Stimulated activated CD8-positive, alpha-beta memory T cell treated with anti-CD3 and anti-CD28 coated beads, Interleukin-15, amount 100 ng/mL, for 48 hours (primary cell): ENCODE measurements at places on chromosomes 4 and X.
A peak's percentile ranks its signal among the peaks of the same experiment; 100 is the strongest.

GRCh38 chrX:37409278-37409677, 60.1 kb downstream of the PRRG1 start:
- no peak for DNase-seq

- DNase-seq: no peak
These were observed 901 bp downstream of the JADE1 start for GRCh38 chr4:128810331-128810870.

DNA sequence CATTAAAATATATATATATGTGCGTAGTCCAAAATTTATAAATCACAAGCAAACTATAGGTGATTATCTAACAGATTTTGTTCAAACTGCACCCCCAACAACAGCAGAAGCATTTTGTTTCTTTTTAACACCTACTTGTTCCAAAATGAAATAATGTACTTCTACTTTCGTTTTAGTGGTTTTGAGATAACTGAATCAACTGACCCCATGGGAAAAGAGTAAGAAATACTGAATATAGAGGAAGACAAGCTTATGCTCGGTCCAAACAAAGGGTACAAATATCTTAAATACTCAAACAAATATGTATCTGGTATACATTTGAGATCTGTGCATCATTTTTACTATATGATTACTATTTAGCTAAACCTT, 22.4 kb downstream of the MAP7D3 start:
- no peak for DNase-seq

- DNase-seq: no peak
These were observed 49.4 kb downstream of the RPS6KA3 start for GRCh38 chrX:20217271-20217670.

DNA sequence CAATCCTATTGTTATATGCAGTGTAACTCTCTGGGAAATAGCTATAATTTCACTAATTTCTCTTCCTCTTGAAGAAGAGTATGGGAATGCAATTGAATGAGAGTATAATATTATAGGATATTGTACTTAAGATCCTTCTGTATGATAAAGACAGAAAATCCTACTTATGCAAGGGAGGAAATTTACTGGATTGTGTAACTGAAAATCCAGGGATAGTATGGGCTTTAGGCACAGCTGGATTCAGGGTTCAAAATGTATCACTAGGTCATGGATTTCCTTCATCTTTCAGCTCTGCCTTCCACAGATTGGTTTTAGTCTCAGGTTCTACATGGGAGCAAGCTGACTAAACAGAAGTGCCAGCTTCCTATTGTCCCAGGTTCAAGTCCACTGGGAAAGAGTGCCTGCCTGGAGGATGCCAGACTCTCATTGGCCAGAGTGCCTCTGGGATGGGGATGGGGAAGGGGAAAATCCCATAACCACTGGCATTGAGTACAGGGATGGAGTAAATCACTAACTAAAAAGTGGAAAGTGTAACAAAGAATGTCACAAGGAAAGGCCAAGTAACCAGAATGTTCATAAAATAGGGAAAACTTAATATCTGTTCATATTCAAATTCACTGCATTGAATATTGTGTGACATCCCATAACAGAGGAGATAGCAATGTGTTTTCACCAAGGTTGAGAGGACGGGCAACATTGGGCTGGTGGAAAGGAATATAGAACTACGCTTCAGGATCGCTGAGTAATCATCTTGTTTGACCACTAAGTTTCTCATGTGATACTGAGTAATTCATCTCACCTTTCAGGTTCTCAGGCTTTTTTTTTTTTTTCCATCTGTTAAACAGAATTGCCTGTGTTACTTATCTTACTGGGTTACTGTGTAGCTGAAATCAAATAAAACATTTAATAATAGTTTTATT, 75.7 kb downstream of the ANXA3 start:
- DNase-seq: no peak

- DNase-seq: no peak
These were observed 609.5 kb upstream of the FAM241A start for GRCh38 chr4:111535792-111536191.

DNA sequence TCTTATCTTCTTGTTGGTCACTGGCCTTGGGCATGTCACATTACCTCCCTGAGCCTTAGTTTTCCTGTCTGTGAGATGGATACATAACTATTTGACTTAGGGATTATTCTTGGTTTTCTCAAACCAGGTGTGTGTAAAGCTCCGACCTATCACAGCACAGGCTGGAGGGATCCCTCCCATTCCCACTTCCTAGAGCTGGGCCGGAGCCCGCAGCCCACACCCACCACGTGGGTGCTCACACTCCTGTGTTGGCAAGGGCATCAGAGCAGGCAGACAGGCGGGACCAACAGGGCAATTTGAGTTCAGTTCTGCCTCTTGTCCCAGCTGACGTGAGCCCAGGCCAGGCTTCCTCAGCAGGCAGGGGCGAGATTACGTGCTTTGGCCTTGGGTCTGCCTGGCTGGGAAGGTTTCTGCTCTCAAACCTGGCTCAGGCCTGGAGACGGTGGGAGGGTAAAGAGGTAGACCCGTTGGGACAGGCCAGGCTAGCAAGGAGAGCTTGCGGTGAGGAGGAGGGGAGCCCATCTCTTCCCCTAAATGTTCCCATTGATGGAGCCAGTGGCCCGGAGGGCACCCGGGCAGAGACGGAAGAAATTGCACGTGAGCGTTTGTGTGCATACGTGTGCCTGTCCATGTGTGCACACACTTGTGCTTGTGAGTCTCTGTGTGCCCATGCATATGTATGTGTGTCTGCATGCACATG, 734 bp upstream of the SH3TC1 start:
- DNase-seq: no peak

GRCh38 chrX:116238567-116239255, 68.2 kb downstream of the AGTR2 start:
- DNase-seq: no peak

DNA sequence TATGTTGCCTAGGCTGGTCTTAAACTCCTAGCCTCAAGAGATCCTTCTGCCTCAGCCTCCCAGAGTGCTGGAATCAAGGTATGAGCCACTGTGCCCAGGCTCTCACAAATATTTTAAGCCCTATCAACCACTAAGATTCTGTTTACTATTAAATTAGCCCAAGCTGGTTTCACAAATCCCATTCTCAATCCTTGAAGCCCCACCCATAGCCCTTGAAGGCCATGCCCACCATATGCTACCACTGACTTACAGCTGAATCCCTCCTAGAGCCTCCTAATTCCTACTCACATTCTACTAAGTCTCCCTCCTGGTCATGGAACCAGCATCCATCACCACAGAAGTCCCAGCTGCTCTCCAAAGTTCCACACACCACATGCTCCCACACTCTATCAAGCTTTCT, 9.7 kb downstream of the GRIPAP1 start:
- DNase-seq: no peak

DNA sequence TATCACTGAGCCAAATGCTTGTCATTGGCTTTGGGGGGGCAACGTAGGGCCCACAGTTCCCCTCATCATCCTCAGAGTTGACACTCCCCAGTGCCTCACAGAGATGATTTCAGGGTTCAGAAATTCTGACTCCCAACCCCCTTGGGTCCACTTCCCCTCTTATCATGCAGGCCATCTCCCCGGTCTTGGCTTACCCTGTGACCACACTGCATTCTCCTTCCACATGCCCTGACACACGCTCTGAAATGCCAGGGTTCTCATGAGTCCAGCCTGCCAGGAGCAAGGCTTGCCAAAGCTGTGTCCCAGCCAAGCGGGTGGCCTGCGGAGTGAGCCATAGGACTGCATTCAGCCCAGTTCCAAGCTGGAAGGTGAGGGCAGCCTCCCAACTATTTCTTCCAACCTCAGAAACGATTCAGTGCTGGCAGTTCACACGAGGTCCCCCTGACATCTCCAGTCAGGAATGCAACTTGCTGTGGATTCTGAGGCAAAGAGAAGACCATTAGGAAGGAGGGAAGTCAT, 101.2 kb downstream of the SMIM20 start:
- no peak for DNase-seq

GRCh38 chr4:80045786-80046185, 27.2 kb downstream of the ANTXR2 start:
- DNase-seq: no peak

- DNase-seq: no peak
These were observed 23.0 kb downstream of the KLB start for GRCh38 chr4:39429476-39430334.

GRCh38 chr4:107792711-107793110, 32.0 kb upstream of the SGMS2 start:
- DNase-seq: no peak

DNA sequence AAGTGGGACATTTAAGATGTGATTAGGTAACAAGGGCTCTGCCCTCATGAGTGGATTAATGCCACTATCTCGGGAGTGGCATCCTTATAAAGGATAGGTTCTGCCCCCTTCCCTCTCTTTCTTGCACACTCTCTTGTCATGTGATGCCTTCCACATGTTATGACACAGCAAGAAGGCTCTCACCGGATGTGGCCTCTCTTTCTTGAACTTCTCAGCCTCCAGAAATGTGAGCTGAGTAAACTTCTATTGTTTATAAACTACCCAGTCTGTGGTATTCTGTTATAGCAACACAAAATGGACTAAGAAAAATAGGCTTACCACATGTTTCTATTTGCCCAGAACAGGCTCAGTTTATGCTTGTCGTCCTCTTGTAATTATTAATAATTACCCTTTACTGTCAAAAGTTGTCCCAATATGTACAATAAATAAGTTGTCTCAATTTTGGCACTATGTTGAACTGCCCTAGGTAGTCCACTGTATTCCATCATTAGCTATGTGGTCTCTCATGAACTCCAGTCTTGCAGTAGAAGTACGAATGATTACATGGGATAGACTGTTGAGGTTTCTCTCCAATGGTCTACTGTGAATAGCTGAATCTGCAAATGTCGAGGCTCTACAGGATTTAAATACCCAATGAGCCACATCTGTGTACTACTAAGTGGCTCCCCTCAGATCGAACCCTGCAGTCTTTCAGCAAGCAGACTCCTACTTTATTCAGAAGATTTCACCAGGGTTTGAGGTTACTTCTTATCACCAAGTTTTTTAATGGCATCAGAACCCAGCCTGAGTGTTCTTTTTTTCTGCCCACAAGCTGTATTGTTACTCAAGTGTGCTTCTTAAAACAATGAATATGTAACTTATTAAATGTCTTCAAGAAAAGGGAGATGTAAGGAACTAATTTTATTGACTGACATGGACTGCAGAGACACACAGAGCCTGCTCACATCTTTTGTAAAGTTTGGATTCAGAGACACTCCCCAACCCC, 102.0 kb upstream of the LEF1 start:
- no peak for DNase-seq

- no peak for DNase-seq
These were observed 93.0 kb upstream of the PRKG2 start for GRCh38 chr4:81307991-81308390.

DNA sequence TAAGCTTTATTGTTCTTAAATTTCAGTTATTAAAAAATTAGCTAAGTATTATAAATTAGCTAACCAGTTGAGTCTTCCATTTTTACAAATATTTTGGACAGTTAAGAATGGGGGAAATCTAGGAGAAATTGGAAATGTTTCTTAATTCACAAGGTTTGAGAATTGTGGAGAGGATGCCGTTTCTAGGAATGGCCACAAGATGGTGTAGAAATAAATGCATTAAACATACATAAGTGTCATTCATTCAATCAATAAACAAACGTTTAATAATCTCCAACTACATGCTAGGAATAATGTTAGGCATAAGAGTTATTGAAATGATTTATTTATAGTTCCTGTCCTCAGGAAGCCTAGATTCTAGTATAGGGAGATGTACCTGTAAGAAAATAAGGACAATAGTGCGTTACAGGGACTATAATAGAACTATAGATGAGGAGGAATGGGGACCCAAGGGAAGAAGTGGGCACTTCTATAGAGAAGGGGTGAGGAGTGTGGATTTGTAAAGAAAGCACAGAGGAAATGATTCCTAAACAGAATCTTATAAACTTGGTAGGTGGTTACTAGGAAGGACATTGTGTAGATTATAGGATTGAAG, 195.7 kb upstream of the ANK2 start:
- no peak for DNase-seq

DNA sequence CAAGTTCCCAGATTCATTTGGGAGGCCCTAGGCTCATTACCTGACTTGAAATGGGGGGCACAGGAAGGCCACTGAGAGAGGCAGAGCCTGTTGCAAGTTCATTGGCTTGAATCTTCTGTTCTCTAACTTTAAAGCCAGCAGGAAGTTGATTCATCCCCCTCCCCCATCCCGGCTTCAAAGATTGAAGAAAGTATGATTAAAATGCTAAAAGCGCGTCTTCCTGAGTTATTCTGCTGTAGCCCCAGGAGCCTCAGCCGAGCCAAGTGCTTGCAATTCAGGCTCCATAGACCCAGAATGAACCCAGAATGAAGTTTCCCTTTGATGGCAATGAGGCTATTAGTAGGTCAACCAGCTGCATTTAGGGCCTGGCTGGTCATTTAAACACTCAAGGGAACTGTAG, 14.7 kb downstream of the CHST7 start:
- no peak for DNase-seq

GRCh38 chr4:7432531-7433375, 2.0 kb downstream of the PSAPL1 start:
- no peak for DNase-seq

- DNase-seq: no peak
These were observed 3.6 kb downstream of the PCDH18 start for GRCh38 chr4:137528673-137529072.

- no peak for DNase-seq
These were observed 4.0 kb upstream of the MSX1 start for GRCh38 chr4:4855301-4856070.

- no peak for DNase-seq
These were observed 4.6 kb downstream of the NAT8L start for GRCh38 chr4:2063557-2064275.

- DNase-seq: no peak
These were observed 5.7 kb downstream of the IL2 start for GRCh38 chr4:122450847-122451246.

DNA sequence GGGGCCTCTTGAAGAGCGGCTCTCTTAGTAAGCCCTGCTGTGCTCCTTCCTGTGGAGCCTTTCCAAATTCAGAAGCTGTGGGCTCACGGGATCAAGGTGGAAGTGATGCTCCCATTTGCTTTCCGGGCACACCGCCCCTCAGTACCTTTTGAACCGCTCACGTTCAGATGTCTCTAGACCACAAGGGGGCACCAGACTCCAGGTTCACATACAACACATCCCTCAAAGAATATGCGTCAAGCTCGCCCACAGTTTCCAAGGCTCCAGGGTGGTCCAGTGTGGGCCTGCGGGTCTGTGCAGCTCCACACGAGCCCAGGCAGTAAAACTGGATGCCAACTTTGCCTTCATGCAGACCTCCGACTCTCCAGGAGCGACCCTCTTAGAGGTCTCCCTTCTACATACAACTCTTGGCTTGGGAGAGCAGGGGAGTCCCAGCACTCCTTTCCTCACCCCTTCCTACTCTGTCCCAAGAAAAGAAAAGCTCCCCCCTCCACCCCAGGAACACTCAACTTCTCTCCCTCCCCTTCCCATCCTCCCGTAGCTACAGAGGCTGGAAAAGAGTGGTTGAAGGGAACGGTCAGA, 11.0 kb downstream of the SUPT20HL1 start:
- DNase-seq: peak; percentile 47

- no peak for DNase-seq
These were observed 37.8 kb downstream of the TBC1D9 start for GRCh38 chr4:140718241-140718952.
